Activated naive CD4-positive, alpha-beta T cell treated with anti-CD3 and anti-CD28 coated beads, Interleukin-2, amount 50 U/mL, for 72 hours (primary cell): ENCODE measurements at places on chromosomes 6 and 20.

DNA sequence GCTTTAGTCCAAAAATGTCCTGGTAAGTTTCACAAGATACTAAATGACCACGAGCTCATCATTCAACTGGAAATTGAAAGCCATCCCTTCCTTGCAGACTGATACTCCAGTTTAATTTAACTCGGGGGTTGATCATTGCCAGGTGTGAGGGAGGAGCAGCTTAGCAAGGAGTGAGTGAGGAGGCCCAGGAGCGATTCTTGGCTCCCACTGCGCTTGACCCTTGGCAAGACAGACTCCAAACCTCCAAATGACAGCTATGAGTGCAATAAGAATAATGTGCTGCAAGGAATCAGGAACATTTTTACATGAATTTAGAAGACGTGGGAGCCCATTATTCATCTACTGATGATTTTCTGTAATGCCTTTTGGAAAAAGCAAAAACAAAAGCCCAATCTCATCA, 64.9 kb downstream of the LAMA4 start:
- DNase-seq = no peak

DNA sequence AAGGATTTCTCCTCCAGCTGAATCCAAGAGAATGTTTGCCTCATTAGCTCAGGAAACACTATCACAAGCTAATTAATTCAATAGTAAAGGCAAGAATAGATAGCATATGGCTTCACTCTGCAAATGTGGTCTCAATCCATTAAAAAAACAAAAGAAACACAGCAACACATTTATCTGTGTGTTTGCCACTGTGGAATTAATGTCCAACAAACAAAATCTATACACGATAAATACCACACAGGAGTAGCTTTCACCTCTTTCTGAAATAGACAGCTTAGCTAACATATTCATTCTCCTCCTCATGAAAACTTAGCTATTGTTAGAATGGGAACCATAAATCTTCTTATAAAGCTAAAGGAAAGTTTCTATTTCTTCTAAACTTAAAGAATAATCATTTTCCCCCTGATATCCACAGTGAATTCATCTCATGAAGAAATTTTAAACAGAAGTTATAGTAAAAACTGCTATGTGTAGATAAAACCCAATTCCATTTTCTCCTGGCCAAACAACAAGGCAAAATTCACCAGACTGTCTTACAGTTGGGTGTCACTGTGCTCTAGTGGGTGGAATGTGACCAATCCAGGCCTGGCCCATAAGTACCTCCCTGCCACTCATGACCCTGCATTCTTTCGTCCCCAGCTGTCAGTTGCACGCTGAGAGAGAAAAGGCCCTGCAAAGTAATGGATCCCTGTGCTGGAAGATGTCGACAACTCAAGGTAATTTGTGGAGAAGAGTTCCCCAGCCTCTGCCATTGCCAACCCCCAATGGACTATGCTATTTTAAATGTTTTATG, 92.9 kb upstream of the NRSN1 start:
- DNase-seq = no peak

DNA sequence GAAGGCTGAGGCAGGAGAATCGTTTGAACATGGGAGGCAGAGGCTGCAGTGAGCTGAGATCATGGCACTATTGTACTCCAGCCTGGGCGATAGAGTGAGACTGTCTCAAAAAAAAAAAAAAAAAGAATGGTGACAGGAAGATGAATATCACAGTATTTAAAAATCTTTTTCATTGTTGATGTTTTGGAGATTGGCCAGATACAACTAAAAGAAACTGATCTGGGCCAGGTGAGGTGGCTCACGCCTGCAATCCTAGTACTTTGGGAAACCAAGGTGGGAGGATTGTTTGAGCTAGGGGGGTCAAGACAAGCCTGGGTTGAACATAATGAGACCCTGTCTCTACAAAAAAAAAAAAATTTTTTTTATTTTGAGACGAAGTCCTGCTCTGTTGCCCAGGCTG, 52.1 kb downstream of the TRAF3IP2 start:
- DNase-seq = no peak

DNA sequence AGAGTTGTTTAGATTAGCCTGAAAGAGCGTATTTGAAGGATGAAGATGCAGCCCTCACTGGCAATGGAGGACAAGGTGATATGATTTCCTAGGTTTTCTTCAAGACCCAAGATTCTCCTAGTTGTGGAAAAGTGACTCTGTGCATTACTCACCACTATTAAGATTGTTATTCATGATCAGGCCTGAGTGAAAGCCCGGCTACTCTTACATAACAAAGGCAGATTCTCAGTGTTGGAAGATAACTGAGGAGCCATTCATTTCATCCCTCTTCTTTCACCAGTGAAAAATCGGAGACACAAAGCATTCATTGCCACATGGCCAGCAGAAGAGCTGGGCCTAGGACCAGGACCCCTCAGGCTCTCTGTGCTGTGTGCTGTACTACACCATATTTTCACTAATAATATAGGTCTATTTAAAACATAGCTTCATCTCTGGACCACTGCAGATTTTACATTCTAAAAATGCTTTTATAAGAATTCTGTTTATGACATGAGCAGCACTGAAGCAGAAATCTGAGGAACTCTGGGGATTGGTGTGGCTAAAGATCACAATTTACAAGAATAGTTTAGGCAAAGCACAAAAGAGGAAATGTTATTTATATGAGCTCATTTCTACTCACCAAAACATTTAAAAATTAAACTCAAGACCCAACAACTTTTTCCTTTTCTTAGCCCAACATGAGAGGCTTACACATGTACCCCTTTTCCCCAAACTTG, 181.9 kb upstream of the CCN2 start:
- DNase-seq = no peak
